ENCODE measurements at places on chromosomes 12 and 14.

GRCh38 chr14:91282954-91283645, 38.6 kb upstream of the GPR68 start:
- no peak for DNase-seq

DNA sequence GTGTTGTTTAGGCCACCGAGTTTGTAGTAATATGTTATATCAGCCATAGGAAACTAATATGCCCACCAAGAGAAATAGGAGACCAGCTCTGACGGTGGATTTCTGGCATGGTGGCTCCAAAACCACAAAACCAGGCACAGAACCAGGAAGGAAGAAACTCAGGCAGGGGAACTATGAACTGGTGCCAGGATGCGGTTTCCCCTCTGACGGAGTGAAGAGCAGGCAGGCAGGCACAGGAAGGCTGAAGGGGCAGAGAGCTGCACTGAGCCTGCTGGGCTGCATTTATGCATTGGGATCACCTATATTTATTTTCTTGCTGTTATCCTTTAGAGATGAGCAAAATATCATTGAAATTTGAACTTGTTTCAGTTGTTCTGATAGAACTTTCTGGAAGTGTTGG, 479.4 kb downstream of the VRK1 start:
- DNase-seq = no peak

GRCh38 chr12:843609-844008, 91.2 kb downstream of the WNK1 start:
- no peak for DNase-seq

- DNase-seq = no peak
Observed at GRCh38 chr14:83664389-83664788, 1865.6 kb upstream of the FLRT2 start.

DNA sequence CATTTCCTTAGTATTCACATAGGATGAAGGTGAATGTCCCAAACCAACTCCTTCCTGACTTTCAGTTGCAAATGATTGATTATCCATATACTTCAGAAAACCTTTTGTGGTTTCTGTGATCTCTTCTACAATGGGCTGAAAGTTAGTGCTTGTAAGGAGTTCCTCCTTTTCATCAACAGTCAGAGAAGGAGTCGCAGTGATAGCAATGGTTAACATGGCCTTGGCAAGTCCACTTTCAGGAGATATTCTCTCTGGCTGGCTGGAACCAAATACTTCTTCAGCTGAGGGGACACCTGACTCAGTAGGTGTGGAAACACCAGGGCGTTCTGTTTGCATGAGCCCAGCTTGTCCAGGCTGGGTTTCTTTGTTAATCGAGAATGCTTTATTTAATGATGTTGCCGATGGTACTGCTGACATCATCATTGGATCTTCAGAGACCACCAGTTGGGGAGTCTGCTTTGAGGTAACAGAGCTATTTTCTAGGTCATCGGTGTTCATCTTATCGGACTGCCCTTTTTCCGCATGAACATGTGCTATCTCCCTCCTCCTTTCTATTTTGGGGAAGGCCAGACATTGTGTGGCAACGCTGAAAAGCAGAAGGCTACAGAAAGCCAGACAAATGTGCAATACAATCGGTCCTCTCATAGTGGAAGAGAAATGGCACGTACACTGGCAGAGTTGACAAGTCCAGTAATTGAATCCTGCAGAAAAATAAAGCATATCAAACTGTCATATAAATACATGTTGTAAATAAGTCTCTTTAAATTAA, 13.1 kb downstream of the ARMH4 start:
- no peak for DNase-seq

GRCh38 chr12:50723865-50724264, 40.0 kb upstream of the ATF1 start:
- no peak for DNase-seq

GRCh38 chr12:78641837-78642423, 222.6 kb upstream of the SYT1 start:
- DNase-seq = no peak

GRCh38 chr12:50110127-50110761, 1.8 kb upstream of the COX14 start:
- no peak for DNase-seq

DNA sequence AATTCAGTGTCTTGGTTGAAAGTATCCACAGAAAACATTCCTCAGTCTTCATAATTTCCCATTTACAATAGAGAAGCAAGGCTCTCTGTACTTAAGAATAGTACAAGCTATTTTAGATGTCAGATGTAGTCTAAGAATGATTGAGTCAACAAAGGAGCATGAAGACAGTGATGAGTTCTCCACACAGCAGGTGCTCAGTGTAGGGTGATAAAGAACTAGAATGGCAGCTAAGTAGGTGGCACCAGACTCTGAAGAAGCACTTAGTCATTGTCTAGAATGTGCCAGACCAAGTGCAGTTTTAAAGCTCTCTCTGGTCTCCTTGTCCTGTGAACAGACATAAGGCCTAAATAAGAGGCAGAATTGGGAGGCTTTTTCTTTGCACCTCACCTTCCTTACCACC, 504.6 kb downstream of the NRXN3 start:
- DNase-seq = no peak

GRCh38 chr14:54642121-54642520, 75.2 kb downstream of the SAMD4A start:
- DNase-seq = no peak

GRCh38 chr14:56666716-56667115, 87.1 kb downstream of the TMEM260 start:
- DNase-seq = no peak

DNA sequence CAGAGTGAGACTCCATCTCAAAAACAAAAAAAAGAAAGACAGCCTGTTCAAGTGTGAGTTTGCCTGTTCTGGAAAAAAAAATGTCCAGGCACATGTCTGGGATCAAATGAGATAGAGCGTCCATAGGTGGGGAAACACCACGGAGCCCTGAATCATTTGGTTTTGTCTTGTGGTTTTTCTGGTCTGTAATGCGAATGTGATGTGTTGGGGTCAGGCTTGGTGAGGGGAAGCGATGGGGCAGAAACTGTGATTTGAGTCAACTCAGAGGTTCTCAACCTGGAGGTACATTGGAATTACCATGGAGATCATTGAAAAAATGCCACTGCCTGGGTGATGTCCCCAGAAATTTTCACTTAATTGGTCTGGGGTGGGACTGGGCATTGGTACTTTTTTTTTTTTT, 183.9 kb upstream of the PWP1 start:
- DNase-seq = no peak

DNA sequence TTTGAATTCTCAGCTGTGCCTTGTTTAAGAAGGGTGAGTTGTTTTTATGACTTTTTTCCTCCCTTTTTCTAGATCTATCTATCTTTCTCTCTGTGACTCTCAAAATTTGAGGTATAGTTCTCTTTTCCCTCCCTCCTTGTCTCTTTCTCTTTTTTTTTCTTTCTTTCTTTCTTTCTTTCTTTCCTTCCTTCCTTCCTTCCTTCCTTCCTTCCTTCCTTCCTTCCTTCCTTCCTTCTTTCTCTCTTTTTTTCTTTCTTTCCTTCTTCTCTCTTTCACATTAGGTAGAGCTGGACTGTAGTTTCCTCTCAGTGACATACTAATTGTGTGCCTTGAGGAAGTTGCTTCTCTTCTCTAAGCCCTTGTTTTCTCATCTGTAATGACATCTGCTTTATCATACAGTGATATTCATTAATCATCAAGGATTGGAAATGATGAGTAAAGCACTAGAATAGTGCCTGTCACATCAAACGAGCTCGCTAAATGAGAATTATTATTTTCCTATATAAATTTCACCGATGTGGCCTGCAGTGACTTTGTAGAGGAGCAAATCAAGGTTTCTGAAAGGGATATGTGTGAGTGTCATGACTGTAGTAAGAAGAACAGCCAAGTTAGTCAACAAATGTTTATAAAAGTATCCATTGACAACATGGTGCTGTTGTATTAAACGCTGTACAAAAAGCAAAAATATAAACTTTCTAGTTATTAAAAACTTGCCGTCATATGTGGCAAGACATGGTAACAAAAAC, 78.9 kb upstream of the SLC38A2 start:
- DNase-seq = no peak

- no peak for DNase-seq
Observed at GRCh38 chr14:101711041-101711856, 50.3 kb upstream of the PPP2R5C start.

GRCh38 chr12:29241821-29242591, 92.9 kb downstream of the FAR2 start:
- DNase-seq = peak; percentile 19

Measured in stimulated activated CD4-positive, alpha-beta T cell treated with anti-CD3 and anti-CD28 coated beads, Interleukin-2, amount 100 ng/mL, for 24 hours (primary cell).